ENCODE measurements at places on chromosomes 6 and 20.

- DNase-seq, result no peak
These were observed 646 bp downstream of the RPS6KA2 start for GRCh38 chr6:166626177-166627032.

- no peak for DNase-seq
These were observed 19.7 kb upstream of the TAGAP start for GRCh38 chr6:159064477-159064876.

DNA sequence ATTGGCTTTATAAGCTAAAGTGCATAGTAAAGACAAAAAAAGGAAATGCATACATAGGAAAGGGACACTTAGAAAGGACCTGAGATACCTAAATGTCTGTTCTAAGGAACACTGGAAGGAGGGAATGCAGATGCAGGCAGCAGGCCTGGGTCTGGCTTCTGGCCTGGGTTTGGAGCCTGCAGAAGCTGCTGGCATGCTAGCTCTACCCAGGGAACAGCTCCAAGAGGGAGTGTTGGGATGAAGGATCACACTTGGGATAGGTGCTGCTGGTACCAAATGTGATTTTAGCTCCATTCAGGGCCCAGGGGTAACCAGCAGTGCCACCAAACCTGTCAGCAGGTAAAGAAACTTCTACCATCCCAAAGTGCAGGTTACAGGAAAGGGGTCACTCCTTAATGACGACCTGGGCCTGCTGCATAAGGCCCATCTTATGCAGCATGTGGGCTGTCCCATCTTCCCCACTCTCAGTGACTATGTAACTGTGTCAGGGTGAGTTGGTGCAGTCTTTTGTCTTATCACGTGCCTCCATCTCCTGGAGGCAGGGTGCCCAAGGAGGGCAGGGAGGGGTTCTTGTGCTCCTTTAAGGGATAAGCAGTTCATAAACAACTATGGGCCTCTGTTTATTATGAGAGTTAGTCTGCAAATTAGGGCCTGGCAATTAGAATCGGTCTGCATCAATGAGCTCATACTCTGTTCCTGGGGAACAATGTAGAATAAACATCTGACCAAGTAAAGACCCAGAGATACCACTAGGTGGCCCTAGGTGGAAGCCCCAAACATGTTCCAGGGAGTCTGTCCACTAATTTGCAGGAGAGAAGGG lies 26.9 kb downstream of the DDX27 start:
- DNase-seq, result peak; percentile 84

DNA sequence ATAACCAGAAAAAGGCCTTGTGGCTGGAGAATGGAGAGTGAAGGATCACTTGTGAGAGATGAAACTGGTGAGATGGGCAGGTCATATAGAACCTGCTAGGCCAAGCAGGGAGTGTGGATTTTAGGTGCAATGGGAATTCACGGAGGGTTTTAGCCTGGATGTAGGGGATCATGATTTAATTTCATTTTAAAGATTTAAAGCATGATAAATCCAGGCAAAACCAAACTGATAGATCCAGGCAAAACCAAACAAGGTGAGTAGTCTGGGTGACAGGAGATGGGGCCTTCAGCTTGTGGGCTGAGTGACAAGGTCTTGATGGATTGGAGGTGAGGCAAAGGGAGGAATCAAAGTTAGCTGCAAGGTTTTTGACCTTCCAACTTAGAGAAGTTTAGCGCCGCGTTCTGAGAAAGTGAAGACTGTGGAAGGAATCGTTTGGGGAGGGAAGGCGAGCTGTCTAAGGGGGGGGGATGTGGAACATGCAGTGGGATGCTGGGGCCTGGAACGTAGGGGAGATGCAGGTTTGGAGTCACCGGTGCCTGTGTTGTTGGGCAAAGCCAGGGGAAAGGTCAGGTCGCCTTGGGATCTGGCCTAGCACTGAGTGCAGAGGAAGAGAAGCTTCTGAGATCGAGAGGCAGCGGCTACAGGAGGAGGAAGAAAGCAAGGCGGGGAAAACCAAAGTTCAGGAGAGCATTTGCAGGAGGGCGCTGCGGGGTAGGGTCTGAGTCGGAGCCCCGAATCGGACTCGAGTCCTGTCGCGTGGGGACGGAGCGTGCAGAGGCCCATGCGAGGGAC lies 1.3 kb upstream of the PLCG1 start:
- DNase-seq, result no peak

- no peak for DNase-seq
These were observed 15.0 kb upstream of the IFNGR1 start for GRCh38 chr6:137233911-137234863.

DNA sequence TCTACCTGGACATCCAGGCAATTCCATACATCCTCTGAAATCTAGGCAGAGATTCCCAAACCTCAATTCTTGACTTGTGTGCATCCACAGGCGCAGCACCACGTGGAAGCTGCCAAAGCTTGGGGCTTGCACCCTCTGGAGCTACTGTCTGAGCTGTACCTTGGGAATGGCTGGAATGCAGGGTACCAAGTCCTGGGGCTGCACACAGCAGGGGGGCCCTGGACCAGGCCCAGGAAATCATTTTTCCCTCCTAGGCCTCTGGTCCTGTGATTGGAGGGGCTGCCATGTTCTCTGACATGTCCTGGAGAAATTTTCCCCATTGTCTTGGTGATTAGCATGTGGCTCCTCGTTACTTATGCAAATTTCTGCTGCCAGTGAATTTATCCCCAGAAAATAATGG lies 391.9 kb upstream of the CHD6 start:
- DNase-seq, result no peak

GRCh38 chr6:24019393-24019792 lies 106.6 kb upstream of the NRSN1 start:
- DNase-seq, result no peak

- no peak for DNase-seq
These were observed 1.4 kb upstream of the HLA-G start for GRCh38 chr6:29826271-29826670.

GRCh38 chr6:33075208-33075567 lies 602 bp upstream of the HLA-DPB1 start:
- no peak for DNase-seq

DNA sequence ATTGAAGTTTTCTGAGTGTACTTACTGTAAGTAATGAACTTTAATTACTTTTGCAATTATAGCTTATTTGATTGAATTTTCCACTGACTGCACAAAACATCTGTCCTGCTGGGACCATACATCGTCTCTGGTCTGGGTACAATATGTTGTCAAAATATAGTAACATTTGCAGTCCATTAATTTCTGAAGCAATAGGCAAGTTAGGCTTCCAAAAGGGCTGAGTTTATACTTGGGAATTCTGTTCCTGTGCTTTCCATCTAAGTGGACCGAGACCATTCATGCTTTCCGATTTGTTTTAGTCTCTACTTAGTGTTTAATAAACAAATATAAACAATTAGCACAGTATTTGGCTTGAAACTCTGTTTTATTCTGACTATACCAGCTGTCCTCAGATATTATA lies 139.3 kb downstream of the RFPL4B start:
- no peak for DNase-seq

DNA sequence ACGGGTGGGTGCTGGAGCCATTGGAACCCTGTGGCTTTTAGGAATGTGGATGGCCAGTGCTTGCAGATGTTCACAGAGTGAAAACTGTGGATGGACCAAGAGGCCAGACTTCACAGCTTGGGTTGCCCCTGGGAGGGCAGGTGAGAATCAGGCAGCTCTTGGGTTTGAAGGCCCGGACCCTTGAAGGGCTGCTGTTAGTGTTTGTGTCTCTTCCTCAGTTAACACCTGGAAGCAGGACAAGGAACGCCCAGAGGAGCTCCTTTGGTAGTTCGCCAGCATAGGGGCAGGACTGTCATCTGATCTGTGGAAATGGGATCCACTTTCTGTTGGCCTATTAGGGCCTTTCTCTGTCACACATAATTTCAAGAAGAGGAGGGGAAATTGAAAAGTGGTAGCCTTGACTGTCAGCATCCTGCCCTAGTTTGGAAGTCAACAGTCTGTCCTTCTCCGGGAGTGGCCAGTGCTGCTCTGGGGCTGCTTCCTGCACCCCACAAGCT lies 43.6 kb downstream of the RIOK1 start:
- DNase-seq, result no peak

- DNase-seq, result no peak
These were observed 580.3 kb upstream of the GJE1 start for GRCh38 chr6:141552463-141552862.

Measured in hematopoietic multipotent progenitor cell treated with erythropoietin and hydrocortisone succinate and interleukin-3 and kit ligand, for 17 days (in vitro differentiated cells).